Fibroblast of the conjunctiva (primary cell): ENCODE measurements at places on chromosomes 3 and 15.

DNA sequence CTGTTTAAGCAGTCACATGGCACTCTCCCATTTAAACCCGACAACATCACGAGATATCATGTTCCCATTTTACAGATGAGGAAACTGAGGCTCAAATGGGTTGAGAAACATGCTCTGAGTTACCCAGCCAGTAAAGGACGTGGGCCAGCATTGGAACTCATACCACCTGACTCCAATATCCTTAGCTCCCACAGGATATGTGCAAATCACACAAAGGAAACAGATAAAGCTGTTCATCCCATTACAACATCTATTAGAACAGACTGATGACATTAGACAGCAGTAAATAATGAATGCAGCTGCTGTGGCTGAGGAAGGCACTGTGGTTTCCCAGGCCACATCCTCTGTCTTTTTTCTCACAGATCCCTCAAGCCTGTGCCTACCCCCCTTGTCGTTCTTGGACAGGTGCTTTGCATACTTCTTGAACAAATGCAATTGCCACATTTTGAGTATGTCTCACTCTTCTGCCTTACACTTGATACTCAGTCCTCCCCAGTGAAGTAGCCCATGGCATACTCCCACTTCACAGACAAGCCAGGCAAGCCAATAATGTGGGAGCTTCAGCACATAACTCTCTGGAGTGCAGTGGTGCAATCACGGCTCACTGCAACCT lies 17.7 kb downstream of the FRMD4B start:
- DNase-seq = no peak

DNA sequence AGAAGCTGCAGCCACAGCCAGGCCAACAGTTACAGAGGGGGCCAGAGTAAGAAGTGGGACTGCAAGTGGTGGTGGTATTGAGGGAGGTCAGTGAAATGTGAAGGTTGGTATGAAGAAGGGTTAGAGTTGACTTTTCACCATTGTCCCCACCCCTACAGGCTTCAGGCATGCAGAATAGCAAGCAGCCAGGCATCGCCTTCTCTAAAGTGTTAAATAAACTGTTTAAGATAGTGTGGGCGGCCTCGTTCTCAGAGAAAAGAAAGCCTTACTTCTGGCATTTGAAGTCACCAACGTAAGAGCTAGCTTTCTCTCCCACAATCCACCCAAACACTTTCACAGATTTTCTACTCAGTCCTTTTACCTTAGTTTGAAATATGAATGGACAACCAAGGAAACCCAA lies 230.0 kb upstream of the CTDSPL start:
- no peak for DNase-seq

- DNase-seq = no peak
Measured at GRCh38 chr3:131922356-131922755, 112.5 kb downstream of the CPNE4 start.

- no peak for DNase-seq
Measured at GRCh38 chr15:85779249-85779648, 15.5 kb downstream of the KLHL25 start.

DNA sequence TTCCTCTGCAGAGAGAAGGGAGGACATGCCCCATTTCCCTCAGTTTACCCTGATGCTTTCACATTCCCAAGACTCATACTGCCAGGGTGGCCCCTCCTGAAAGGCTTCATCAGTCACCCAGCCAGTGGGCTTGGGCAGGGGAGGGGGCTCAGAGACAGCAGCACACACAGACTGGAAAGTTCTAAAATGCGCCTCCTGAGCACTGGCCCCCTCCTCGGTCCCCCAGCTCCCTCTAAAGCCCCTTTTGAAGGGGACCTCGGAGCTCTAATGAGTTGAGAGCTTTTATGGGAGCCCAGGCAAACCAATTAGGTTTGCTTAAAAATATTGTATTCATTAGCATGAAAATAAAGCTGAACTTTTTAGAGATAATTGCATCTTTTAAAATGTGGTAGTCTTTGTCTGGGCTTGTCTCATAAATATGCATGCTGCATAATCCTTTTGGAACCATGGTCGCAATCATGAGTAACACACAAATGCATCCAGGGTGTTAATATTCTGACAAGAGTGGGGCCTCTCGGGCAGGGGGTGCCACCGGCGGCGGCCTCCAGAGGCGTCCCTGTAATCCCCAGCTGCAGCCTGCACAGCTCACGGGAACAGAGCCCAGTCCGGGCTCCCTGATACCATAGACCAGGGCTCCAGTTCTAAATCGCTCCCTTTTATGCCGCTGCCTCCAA lies 78.5 kb downstream of the RPLP1 start:
- DNase-seq = no peak

DNA sequence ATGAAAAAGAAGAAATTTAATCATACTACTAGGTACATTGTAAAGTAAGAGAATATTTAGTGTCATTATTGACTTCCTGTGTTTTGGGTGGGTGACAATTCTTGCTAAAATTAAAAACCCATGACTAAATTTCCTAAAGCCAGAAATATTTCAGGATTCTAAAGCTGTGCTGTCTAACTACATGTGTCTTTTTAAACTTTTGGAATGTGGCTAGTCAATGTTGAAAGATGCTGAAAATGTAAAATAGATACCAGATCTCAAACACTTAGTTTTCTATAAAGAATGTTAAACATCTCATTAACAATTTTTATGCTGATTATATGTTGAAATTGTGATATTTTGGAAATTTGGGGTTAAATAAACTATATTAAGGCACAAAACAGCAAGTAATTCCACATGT lies 308.9 kb upstream of the TMCO5A start:
- DNase-seq = no peak

DNA sequence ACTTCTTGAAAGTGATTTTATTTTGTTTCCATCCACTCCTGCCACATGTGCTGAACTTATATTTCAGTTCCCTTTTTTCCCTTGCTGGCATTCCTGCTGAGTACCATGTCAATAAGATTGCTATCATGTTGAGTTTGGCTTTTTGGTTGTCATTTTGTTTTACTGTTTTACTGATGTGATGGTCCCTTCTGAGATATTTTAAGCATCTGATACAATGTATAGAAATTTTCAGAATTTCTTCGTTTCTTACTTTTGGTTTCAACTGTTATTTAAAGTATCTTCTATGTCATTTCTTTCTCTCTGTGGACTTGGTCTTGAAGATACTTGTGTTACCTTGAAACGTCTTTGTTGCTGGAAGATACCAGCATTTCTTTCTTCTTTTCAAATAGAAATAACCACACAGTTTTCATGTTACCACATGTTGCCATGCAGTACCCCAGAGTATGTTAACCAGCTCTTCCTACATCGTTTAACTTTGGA lies 14.1 kb downstream of the SIDT1 start:
- DNase-seq = no peak

DNA sequence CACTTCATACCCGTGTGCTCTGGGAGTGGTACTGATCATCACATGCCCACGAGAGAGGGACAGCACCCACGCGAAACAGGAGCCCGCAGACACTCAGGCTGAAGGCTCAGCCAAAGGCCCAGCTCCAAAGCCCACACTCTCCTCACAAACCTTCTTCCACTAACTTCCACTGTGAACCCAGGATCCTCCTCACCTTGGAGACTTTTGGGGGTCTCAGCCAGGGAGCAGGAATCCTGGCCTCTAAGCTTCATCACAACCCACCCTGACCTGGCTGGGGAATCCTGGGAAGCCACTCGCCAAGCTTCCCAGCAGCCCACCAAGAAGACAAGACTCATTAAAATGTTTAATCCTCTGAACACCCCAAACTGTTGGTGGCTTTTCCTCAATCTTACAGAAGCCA lies 421.2 kb downstream of the OCA2 start:
- DNase-seq = no peak

DNA sequence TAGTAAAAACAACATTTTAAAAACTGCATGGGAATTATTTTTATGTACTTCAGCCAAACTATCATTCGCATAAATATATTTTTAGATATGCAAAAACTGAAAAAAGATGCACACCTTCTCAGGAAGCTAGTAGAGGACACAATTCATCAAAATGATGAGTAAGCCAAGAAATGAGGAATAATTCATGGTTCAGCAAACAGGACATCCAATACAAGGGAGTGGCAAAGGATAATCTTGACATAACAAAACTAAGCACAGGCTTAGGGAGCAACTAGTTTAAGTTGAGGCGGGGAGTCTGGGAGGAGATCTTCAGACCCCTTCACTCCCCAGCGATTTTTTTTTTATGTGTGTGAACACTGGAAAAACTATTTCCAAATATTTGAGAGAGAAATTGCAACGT lies 93.7 kb downstream of the ZNF280D start:
- DNase-seq = no peak

DNA sequence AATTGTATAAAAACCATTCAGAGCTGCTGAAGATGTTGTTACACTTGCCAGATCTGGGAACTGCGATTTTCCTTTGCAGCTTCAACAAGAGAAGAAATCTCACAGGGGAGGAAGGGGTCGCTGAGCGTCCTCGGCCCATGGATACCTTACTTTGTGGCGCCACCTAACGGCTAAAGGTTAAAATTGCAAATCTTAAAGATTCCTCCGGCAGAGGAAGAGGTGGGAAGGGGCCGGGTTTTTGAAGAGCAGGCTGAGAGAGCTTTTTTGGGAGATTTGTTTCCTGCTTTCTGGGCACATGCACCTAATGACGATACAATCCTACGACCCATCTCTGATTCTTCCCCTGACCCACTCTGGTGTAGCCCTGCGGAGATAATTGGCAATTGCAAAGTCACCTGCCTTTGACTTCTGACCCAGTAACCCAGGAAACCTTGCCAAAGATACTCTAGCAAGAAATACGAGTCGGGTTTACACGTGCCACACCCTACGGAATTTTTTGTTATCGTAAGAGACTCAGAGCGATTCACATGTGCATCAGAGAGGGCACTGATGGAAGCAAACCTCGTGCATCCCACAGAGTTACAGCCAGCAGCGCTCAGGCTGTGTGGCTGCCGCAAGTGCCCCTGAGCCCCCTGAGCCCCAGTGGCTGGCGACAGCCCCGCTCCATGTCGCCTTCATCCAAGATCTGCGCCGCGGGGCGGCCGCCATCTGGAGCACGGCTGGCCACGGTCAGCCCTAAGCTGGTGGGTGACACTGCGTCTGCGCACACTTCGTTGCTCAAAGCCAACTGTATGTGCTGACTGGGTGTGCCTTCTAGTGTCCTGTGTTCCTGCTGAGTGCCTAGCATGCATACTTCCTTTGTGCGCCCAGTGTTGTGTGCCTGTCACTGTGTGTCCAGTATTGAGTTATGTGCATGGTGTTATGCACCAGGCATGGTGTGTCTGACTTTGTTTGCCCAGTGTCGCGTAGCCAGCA lies 55.2 kb upstream of the CHRNA7 start:
- DNase-seq = no peak

GRCh38 chr3:50491023-50491422 lies 12.4 kb downstream of the CACNA2D2 start:
- DNase-seq = no peak

- no peak for DNase-seq
Measured at GRCh38 chr3:152496286-152496685, 227.6 kb downstream of the MBNL1 start.

- no peak for DNase-seq
Measured at GRCh38 chr15:20348900-20349773, 192.5 kb downstream of the GOLGA6L6 start.

DNA sequence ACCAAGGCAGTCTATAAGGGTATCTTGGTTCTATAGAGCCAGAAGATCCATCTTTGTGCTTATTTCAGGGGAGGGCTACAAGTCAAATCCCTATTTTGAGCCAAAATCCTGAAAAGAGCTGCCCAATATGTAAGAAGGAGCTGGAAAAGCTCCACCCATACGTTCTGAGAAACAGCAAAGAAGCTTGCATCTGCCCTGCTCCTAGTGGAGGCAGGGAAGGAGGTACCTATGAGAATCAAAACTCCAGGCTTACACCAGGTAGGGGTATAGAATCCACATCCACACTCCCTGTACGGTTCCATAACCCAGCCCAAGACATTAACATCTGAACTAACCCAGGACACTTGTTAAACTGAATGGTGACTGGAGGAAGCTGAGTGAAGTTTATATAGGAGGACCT lies 30.0 kb downstream of the PHC3 start:
- no peak for DNase-seq
